ENCODE measurements at places on chromosomes 2 and 18.
A peak's percentile ranks its signal among the peaks of the same experiment; 100 is the strongest.

GRCh38 chr2:137929519-137929916 is 34.8 kb upstream of the HNMT start:
- DNase-seq: no peak

GRCh38 chr2:218194880-218195279 is 22.1 kb upstream of the ARPC2 start:
- DNase-seq: no peak

DNA sequence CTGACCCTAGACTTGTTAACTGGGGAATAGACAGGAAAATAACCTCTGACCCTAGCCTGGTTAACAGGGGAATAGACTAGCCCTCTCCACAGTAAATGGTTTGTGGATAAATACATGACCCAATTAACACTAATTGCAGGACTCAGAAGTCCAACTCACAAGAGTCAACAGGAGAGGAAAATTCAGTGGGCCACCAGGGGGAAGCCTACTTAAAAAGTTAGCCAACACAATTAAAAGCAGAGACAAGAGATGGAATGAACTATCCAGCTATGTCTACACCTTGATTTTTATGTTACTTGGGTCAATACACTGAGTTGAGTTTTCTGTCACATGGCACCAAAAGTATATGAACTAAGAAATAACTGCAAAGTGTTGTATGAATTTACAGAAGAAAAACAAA is 158.8 kb upstream of the SLC39A10 start:
- DNase-seq: peak; percentile 46

DNA sequence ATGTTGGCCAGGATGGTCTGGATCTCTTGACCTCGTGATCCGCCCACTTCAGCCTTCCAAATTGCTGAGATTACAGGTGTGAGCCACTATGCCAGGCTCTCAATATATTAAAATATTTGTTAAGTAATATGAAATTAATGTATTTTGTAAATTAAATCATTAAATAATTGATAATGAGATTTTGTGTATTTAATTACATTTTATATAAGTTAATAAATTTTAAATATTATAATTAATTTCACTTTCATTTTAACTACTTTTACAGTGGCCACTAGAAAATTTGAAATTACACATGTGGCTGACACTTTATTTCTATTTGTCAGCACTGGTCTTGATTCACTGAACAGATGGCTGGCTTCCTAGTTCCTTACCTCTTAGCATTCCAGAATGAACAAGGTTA is 102.6 kb downstream of the DPP10 start:
- DNase-seq: no peak

Measured in effector CD4-positive, alpha-beta T cell (primary cell).